ENCODE measurements at places on chromosomes 7 and 10.

GRCh38 chr7:30303312-30304039, 19.1 kb downstream of the ZNRF2 start:
- DNase-seq = no peak

GRCh38 chr7:55396233-55396785, 31.2 kb downstream of the LANCL2 start:
- no peak for DNase-seq

DNA sequence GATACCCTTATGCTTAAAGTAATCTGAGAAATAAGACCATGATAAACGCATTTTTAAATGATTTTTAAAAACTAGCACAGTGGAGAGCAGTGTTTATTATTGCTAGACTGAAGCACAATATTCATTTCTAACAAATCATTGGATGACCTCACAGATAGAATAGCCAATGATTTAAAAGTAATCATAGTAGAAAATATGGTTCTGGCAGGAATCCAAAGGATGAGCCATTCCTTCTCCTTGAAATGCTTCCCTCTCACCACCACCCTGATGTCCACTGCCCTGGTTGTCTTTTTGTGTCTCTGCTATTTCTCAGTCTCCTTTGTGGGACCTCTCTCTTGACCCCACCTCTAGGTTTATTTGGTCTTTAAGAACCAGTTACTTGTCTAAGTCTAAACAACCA, 64.9 kb downstream of the PRKG1 start:
- DNase-seq = no peak

- DNase-seq = no peak
Observed at GRCh38 chr7:3561932-3562331, 260.9 kb downstream of the SDK1 start.

All from NCI-H1417 treated with DMSO at 0.1 percent for 48 hours (cell line).